ENCODE measurements at places on chromosomes 2 and 18.
A peak's percentile ranks its signal among the peaks of the same experiment; 100 is the strongest.

DNA sequence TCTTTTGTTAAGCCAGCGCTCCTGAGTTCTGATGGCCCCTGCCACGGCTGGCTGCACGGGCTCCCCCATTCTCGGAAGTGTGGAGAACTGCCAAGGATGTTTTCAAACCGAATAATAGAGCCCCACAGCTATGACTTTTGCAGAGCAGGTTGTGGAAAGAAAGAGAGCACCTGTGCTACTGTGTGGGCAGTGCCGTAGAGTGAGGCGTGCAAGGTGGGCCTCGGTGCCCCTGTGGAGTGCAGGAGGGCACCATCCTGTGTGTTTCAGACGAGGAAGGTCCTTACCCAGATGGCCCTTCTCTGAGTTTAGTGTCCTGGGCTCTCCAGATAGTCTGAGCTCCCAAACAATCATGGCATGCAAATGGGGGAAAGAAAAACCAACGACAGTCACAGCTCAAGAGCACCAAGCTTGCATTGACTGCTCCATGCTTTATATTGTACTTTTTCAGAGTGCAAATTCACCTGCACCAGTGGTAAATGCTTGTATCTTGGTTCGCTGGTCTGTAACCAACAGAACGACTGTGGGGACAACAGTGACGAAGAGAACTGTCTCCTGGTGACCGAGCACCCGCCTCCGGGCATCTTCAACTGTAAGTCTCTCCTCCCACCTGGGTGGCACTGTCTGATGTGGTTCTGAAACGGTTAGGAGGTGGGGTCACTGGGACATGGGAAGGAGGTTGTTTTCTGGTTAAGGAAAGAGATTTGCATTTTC lies 219.4 kb downstream of the LDLRAD4 start:
- DNase-seq, result no peak

DNA sequence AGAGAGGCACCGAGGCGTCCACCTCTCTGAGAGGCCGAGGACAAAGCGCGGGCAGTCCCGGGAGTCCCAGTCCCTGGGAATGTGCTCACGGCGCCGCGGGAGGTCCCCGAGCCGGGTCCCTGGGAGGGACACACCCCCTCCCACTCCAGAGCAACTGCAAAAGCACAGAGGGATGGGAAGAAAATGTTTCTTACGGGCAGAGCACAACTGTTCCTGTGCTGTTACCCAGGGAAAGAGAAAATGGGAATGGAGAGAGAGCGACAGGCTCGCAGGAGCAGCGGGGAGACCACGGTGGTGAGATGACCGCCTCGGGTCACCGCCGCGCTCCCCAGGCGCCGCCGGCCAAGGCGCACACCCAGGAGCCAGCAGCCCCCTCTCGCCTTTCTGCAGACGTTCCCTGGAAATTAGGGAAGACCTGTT lies 1.2 kb upstream of the BCL11A start:
- peak; percentile 74 for DNase-seq

DNA sequence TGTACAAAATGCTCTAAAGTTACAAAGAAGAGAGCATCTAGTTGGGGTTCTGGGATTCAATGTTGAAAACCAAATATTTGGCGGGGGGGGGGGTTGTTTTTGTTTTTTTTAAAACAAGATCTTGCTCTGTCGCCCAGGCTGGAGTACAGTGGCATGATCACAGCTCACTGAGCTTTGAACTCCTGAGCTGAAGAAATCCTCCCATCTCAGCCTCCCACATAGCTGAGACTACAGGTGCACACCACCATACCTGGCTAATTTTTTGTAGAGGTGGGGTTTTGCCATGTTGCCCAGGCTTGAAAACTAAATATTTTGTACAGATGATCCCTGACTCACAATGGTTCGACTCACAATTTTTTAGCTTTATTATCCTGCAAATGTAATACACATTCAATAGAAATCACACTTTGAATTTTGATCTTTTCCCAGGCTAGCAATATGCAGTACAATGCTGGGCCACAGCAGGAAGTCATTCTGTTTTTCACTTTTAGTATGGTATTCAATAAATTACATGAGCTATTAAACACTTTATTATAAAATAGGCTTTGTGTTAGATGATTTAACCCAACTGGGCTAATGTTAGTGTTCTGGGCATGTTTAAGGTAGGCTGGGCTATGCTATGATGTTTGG lies 7.6 kb downstream of the BARD1 start:
- no peak for DNase-seq

DNA sequence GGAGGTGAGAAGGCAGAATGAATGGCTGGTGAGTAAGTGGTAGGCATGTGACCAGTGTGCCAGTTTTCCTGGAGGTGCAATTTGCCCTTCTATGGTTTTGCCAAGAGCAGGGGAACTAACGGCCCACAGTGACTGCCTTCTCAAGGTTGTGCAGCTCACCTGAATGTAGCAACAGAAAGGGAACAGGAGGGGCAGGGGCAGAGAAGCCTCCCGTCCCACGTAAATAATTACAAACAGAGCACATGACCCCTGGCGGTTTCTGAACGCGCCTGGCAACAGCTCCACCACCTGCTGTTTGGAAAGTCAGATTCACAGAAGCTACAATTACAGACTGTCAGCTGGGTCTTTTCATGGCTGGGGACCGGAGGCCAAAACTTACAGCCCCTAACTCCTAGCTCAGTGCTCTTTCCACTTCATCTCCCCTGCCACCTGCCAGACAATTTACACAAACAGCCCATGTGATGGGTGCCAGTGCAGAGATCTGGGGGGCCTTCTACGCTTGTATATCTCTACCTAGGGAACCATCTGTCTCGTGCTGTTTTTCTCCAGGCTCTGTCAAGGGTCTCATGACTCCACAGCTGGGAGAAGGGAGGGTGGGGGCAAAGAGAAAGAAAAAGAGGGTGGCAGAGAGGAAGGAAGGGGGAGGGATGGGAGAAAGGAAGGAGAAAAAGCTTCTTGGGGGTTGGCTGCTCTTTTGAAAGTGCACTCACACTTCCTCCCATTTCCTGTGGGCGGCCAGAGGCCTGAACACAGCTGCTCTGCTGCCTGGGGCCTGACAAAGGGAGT lies 69.6 kb downstream of the POLR1A start:
- no peak for DNase-seq

DNA sequence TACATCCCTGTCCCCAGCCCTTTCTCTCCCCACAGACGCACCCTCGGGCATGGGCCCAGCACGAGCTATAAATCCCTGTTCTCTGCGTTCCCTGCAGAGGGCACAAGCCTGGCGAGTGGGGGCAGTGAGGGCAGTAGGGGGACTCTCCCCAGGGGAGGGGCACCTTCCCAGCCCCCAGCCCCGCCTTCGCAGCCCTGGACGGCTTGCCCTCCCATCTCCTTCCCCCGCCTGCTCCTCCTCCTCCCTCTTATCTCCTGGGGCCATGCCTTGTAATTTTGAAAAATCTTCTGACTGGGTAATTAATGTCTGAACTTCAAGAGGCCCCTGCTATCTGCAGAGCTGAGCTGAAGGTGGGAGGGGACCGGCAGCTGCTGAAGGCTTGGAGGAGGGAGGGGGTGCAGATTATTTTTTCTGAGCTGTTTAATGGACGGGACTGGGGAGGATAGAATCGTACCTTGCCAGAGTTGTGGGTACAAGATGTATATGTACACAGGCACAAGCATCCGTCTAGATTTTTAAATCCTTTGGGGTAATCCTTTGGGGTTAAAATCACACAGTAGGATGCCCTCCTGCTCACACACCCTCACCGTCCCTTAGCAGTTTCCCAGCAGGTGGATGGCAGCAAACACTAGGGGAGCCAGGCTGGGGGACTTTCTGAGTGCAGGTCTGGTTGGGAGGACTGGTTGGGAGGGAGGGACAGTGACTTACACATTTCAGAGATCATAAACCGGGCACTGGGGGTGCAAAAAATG lies 121.9 kb downstream of the SMAD7 start:
- DNase-seq, result peak; percentile 75

DNA sequence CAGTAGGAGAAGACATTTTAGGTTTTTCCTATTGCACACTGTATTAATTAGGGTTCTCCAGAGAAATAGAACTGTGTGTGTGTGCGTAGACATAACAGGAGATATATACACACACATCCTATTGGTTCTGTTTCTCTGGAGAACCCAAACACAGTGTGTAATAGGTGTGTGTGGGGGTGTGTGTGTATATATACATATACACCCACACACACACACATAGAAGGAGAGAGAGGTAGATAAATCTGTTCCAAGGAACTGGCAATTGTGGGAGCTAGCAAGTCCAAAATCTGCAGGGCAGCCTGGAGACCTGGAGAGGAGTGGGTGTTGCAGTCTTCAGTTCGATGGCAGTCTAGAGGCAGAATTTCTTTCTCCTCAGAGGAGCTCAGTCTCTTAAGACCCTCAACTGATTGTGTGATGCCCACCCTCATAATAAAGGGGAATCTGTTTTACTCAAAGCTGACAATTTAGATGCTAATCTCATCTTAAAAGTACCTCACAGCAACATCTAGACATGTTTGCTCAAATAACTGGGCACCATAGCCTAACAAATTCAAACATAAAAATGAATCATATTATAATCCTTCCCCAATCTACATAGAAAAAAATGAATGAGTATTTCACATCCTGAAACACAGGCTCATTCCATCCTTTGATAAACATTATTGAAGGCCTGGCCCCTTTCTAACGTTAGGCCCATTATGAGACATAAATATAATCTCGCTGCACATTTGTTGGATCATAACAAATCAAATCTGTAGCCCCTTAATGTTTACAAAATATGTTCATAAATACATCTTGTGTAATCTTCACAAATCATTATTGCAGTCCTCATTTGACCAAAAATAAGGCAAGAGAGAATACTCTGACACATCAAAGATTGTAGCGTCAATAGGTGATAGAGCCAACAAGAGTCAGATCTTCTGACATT lies 35.1 kb upstream of the RTN4 start:
- no peak for DNase-seq

DNA sequence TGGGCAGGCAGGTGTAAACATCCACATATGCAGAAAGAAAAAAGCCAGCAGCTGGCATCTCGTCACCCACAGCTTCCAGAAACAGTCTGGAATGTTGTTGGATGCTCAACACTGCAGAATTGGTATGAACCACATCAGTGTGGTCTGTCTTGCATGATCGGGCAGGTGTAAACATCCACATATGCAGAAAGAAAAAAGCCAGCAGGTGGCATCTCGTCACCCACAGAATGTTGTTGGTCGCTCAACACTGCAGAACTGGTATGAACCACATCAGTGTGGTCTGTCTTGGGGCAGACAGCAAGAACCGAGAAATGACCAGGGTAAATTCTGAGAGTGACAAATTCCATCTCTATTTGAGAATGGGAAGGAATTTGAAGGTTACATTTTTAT lies 39.6 kb downstream of the DOCK10 start:
- DNase-seq, result no peak

DNA sequence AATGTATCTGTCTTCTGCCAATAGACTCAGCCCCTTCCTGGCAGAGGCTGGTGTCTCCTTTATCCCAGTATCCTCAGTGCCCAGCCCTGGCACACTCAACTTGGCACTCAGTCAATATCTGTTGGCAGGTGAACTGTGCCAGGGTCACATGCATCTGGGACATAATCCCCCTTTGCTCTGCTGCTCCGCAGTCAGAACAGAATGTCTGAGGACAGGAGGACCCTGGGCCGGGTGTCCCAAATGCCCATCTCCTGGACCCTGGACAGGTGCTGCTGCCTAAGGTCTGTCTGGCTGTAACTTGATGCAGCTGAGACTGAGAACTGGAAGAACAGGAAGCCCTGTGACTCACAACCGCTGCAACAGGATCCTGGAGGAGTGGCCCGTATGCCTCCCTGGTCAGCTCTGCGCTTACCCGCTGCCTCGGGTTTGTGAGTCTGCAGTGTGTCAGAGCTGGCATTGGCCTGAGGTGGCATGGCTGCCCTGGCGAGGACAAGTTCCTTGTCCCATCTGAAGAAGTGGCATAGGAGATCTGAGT lies 11.4 kb downstream of the HK2 start:
- peak; percentile 95 for DNase-seq

DNA sequence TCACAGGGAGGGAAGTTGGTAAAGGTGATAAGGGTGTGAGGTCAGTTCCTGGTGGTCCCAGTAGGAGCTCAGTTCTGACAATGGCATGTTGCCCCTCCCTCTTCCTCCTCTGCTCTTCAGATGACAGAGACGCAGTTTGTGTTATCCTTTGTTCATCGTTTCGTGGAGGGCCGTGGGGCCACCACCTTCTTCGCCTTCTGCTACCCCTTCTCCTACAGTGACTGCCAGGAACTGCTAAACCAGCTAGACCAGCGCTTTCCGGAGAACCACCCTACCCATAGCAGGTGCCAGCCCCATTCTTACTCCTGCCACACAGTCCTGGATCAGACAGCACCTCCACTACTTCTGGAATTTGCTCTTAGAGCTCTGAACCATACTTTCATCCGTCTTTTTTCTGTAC lies 2.3 kb downstream of the AGBL5 start:
- DNase-seq, result no peak

DNA sequence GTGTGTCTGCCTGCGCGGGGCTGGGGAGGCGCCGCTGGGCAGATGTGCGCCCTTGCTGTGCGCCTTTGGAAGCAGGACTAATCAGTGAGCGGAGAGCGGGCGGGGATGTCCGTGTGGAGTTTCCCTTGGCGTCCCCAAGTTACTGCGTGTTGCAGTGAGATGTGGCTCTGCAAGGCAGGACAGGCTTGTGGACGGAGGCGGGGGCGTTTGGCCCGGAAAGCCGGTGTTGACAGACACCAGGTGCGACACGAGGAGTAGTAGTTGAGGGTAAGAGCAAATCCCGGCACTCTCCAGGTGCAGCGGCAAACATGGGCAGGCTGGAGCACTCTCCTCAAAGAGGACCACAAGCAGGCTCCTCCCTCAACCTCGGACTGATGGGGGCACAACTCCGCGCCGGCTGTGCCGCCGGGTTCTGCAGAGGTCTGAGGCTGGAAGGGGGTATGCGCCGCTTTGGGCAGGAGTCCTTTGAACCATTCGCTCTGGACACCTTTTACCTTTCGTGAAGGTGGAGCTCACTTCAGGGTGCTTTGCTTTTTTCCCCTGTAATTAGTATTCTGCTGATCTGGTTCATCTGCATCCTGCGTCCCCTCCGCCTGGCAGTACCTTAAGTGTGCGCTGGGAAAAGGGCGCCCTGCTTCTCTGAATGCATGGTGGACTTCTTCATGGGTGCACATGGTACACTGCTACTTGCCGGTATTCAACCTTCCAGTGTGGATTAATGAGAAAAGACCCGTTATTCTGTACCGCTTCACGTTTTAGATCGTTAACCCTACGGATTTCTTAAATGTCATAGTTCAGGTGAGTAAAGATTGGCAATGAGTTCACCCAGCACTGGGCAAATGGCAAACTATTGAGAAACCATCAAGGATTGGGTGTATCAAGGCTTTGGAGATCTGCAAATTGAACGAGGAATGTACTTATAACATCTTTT lies 608 bp downstream of the CDH7 start:
- peak; percentile 81 for DNase-seq

- no peak for DNase-seq
Observed at GRCh38 chr2:73263540-73264331, 20.5 kb downstream of the FBXO41 start.

GRCh38 chr2:16948053-16948452 lies 282.4 kb upstream of the CYRIA start:
- DNase-seq, result no peak

GRCh38 chr2:140550821-140551220 lies 1580.0 kb downstream of the LRP1B start:
- DNase-seq, result no peak

- no peak for DNase-seq
Observed at GRCh38 chr2:197205585-197206215, 104.9 kb downstream of the ANKRD44 start.

- no peak for DNase-seq
Observed at GRCh38 chr2:85436836-85437487, 18.4 kb downstream of the SH2D6 start.
